ENCODE measurements at places on chromosomes 4 and X. TPM values are rescaled to one million over a fixed set of nuclear protein-coding genes. Genes with fewer than 3 reads are reported as not detected.

DNA sequence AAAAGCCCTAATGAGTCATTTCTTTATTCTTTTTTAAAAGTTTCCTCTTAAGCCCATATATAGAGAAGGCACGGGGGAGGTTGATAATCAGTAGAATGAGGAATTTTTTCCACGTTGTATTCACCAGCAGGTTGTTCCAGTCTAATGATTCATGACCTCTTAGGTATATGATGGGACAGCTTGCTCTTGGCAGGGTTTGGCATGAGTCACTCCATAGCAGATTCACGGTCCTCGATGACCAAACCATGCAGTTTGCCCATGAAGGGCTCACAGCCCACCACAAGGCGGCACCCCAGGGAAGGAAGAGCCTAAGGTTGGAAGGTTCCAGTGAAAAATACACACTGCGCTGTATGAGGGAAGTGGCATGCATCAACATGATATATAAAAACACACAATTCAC is 623.8 kb upstream of the DIPK2B start:
- peak overlapping the region; percentile 54 for H3K4me3 ChIP-seq
- peak overlapping the region; percentile 92 for H3K27ac ChIP-seq
- H3K4me1 ChIP-seq, result peaks cover 38% of the 10 kb centered on the region
- no peaks in the 10 kb centered on the region for H3K27me3 ChIP-seq

DNA sequence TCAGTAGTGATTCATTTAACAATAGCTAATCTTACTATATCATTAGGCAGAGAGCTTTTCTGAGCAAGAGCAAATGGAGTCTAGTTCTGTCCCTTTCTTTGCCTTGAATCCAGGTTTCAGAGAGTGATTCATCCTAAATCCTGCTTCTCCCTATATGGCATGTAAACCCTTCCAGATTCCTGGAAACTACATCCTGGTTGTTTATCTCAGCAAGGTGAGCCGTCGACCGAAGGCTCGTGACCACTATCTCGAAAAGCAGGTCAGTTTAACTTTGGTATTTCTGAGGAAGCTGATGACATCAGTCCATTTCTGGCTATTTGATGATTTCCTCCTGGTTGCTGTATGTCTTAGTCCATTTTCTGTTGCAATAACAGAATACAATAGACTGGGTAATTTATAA is 40.7 kb upstream of the ERVMER34-1 start:
- peaks cover 12% of the 10 kb centered on the region for H3K27me3 ChIP-seq
- no peaks in the 10 kb centered on the region for H3K4me1 ChIP-seq
- no peak overlapping the region for H3K4me3 ChIP-seq
- H3K27ac ChIP-seq, result no peak overlapping the region
- H3K36me3 ChIP-seq, result no peaks in the 10 kb centered on the region
- DNase-seq, result no peak

- DNase-seq, result no peak
- H3K27me3 ChIP-seq, result peaks cover 30% of the 10 kb centered on the region
- no peak overlapping the region for H3K4me3 ChIP-seq
- H3K36me3 ChIP-seq, result no peaks in the 10 kb centered on the region
These were observed 593.8 kb downstream of the SMARCA1 start for GRCh38 chrX:128929271-128930057.

DNA sequence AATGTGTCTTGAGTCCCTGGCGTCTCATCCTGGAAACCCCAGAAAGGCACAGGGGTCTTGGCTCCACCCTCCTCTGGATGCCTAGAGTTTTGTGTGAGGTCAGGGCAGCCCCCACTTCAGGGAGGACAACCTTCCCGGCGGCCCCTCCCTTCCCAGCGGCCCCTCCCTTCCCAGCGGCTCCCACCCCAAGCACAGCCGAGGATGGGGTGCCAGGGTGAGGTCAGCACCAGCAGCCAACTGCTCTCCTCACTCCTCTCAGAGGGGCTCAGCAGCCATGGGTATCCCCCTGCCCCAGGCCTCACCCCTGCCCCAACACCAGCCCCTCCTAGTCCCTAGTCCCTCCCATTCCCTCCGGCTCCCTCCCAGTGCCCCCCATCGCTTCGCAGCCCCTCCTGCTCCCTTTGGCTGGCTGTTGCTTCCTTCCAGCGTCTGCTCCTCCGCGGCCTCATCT is 17.4 kb downstream of the DGKQ start:
- no peaks in the 10 kb centered on the region for H3K36me3 ChIP-seq
- DNase-seq, result no peak
- H3K27me3 ChIP-seq, result no peaks in the 10 kb centered on the region
- H3K27ac ChIP-seq, result no peak overlapping the region
- no peak overlapping the region for H3K4me3 ChIP-seq

DNA sequence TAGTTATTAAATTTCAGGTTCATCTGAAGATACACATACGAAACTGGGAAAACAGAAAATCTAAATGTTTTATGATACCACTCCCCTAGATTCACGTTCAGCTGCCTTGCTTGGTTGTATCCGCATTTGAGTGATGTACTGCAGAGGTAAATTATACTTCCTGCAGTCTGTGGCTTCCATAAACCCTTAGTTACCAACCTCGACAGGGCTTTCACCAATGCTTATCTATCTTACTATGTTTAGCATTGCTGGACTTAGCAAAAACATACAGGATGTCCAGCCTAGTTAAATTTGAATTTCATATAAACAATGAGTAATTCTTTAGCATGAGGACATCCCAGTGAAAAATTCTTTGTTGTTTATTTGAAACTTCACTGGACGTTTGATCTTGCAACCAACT is 108.8 kb downstream of the TMA16 start:
- peaks cover 13% of the 10 kb centered on the region for H3K27me3 ChIP-seq
- no peak for DNase-seq
- peaks cover 6% of the 10 kb centered on the region for H3K4me1 ChIP-seq
- no peak overlapping the region for H3K27ac ChIP-seq

DNA sequence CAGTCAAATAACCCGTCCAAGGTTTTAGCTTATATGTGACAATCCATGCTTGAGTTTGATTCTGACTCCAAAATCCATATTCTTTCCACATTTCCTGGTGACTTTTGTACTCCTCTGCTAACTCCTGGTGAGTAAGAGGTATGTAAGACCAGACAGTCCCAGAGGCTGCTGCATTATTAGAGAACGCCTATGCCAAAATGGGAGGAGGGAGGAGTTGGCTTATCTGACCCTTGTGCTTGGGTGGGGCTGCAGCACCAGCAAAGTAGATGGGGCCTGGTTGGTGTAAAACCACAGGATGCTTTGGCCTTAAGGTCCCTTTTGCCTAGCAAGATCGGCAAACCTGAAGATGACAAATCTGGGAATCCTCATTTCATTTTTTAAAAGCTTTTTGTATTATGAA is 9.1 kb upstream of the RNF212 start:
- no peaks in the 10 kb centered on the region for H3K4me1 ChIP-seq
- H3K4me3 ChIP-seq, result no peak overlapping the region
- H3K36me3 ChIP-seq, result no peaks in the 10 kb centered on the region
- H3K27me3 ChIP-seq, result no peaks in the 10 kb centered on the region
- DNase-seq, result no peak
- no peak overlapping the region for H3K27ac ChIP-seq

- H3K27me3 ChIP-seq, result peaks cover 14% of the 10 kb centered on the region
- no peak for DNase-seq
- peak overlapping the region; percentile 63 for H3K4me3 ChIP-seq
- no peaks in the 10 kb centered on the region for H3K36me3 ChIP-seq
- H3K4me1 ChIP-seq, result peaks cover 6% of the 10 kb centered on the region
These were observed 7.1 kb downstream of the SMIM9 start for GRCh38 chrX:154827194-154828015.

- H3K4me3 ChIP-seq, result no peak overlapping the region
- no peak for DNase-seq
- H3K27me3 ChIP-seq, result no peaks in the 10 kb centered on the region
- no peaks in the 10 kb centered on the region for H3K4me1 ChIP-seq
These were observed 202.3 kb upstream of the CENPE start for GRCh38 chr4:103400405-103400804.

DNA sequence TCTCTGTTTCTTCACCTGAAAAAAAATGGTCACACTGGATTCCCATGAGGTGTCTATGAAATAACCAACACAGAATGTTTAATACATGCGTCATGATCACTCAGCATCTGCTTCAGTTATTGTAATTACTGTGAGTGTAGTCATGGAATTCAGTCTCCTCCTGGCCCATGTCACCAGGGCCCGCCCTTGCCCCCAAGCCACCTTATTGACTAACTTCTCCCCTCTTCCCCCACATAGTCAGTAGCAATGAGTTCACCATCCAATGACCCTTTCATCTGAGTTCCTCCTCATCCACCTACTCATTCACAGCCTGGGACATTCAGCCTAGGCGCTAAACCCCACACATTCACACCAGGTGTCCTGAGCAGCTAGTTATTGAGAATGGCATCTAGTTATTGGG is 15.6 kb downstream of the PNMA6F start:
- H3K27me3 ChIP-seq, result peaks cover 72% of the 10 kb centered on the region
- H3K4me1 ChIP-seq, result no peaks in the 10 kb centered on the region
- no peak for DNase-seq
- H3K27ac ChIP-seq, result no peak overlapping the region
- H3K36me3 ChIP-seq, result no peaks in the 10 kb centered on the region

GRCh38 chr4:189771696-189772361 is 168.8 kb upstream of the FRG1 start:
- no peak overlapping the region for H3K4me3 ChIP-seq
- DNase-seq, result no peak
- H3K4me1 ChIP-seq, result no peaks in the 10 kb centered on the region
- no peak overlapping the region for H3K27ac ChIP-seq
- H3K27me3 ChIP-seq, result no peaks in the 10 kb centered on the region

GRCh38 chrX:138298268-138298667 is 413.2 kb downstream of the FGF13 start:
- no peaks in the 10 kb centered on the region for H3K36me3 ChIP-seq
- no peak for DNase-seq
- H3K4me3 ChIP-seq, result no peak overlapping the region
- no peaks in the 10 kb centered on the region for H3K4me1 ChIP-seq

- peaks cover 5% of the 10 kb centered on the region for H3K36me3 ChIP-seq
- no peaks in the 10 kb centered on the region for H3K4me1 ChIP-seq
- H3K4me3 ChIP-seq, result no peak overlapping the region
- DNase-seq, result no peak
These were observed 23.4 kb downstream of the TRIM75 start for GRCh38 chr4:165077034-165077578.

DNA sequence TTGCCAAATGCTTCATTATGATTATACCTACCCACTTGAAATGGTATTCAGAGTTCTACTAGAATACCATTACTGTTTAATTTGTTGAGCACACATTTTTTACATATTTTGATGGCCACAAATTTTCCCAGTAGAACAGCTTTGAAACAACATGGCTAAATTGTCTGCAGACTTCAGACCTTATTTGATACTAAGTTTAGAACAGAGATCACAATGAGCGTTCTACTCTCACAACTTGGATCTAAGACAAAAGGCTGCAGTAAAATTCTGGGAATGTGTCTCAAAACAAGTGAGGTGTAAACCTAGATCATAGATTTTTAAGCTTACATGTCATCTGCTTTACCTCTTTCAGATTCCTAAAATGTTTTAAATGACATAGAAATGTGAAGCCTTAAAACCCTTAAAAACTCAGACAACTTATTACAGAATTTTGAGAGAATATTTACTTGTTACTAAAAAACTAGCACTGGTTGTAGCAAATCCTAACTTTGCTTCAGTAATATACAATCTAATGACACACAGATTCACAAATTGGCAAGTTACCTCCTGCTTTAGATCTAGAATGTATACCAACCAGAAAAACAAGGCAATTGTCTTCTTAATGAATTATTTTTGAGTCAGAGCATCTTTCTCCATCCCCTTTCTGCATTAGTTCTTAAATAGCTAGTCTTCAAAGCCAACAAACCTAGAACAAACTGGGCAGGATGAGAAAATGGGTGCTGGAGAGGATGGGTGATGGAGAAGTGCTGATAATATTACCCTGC is 243.3 kb downstream of the SLC7A11 start:
- no peaks in the 10 kb centered on the region for H3K27me3 ChIP-seq
- no peaks in the 10 kb centered on the region for H3K4me1 ChIP-seq
- no peak overlapping the region for H3K27ac ChIP-seq
- H3K36me3 ChIP-seq, result no peaks in the 10 kb centered on the region

- peaks cover 5% of the 10 kb centered on the region for H3K4me1 ChIP-seq
- no peak for DNase-seq
- H3K27me3 ChIP-seq, result peaks cover 11% of the 10 kb centered on the region
- no peak overlapping the region for H3K27ac ChIP-seq
- H3K36me3 ChIP-seq, result no peaks in the 10 kb centered on the region
- H3K4me3 ChIP-seq, result no peak overlapping the region
These were observed 63.2 kb upstream of the GUCY1A1 start for GRCh38 chr4:155603360-155603891.

DNA sequence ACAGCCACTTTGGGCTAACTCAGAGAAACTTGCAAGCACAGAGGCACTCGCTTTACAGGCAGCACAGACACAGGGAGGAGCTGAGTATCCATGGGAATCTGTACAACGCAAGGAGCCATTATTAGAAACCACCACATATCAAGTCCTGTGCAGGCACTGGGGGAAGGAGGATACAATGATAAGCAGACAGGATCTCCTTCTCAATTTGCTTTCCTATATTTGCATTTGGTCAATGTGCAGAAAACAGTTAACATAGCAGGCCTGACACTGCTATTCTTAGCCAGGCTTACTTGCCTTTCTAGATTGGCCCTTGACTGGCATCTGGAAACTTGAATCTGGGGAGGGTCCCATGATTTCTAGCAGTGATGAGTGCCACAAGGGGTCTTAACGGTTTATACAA is 65.8 kb downstream of the TEC start:
- H3K4me3 ChIP-seq, result no peak overlapping the region
- H3K36me3 ChIP-seq, result peaks cover 3% of the 10 kb centered on the region
- DNase-seq, result no peak

DNA sequence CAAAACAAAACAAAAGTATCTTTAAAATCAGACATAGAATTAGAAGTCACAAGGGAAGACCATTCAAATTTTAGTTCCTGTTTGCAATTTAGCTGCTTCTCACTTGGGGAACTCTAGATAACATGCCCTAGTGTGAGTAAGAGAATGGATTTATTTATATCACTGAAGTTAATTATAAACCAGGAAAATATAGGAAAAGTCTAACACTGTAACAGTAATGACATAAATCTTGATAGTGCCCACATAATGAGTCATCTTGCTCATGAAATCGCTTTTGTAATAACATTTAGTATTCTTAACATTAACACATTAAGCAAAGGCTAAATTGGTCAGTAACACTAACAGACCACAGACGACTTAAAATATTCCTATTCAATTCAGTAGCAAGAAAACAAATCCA is 710.7 kb downstream of the STPG2 start:
- H3K36me3 ChIP-seq, result no peaks in the 10 kb centered on the region
- no peak for DNase-seq
- H3K4me3 ChIP-seq, result no peak overlapping the region
- no peak overlapping the region for H3K27ac ChIP-seq
- H3K27me3 ChIP-seq, result no peaks in the 10 kb centered on the region
- no peaks in the 10 kb centered on the region for H3K4me1 ChIP-seq

- no peak overlapping the region for H3K4me3 ChIP-seq
- DNase-seq, result no peak
- no peaks in the 10 kb centered on the region for H3K36me3 ChIP-seq
- no peak overlapping the region for H3K27ac ChIP-seq
These were observed 33.5 kb downstream of the TMEM164 start for GRCh38 chrX:110036162-110037033.

GRCh38 chr4:73259571-73260090 is 1.0 kb upstream of the ANKRD17 start:
- peaks cover 44% of the 10 kb centered on the region for H3K4me1 ChIP-seq
- DNase-seq, result no peak
- H3K27ac ChIP-seq, result peak overlapping the region; percentile 97
- peaks cover 22% of the 10 kb centered on the region for H3K36me3 ChIP-seq

HMGB3 gene
- 22.8 TPM for total RNA-seq

IL2 gene
- 24.8 TPM for total RNA-seq

ETDB gene
- total RNA-seq, result not detected

BEND4 gene
- 0.53 TPM for total RNA-seq

ZFYVE28 gene
- total RNA-seq, result 24.4 TPM
